ENCODE measurements at places on chromosomes 5 and 9.

DNA sequence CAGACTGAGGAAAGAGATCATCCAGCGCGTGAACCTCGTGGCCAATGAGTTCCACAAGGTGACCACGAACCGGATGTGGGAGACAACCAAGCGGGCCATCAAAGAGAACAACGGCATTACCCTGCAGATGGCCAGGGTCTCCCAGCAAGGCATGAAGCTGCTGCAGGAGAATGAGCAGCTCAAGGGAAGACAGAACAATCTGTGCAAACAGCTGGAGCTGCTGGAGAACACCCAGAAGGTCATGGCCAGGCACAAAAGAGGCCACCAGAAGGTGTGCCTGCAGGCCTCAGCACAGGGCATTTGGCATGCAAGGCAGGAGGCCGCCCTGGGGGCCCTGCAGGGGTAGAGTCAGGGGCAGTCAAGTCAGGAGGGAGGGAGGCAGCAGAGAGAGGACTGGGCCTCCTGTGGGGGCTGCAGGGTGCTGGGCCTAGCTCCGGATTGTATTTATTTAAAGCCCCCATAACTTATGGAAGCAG lies 4.2 kb downstream of the PTRH1 start:
- DNase-seq = no peak

DNA sequence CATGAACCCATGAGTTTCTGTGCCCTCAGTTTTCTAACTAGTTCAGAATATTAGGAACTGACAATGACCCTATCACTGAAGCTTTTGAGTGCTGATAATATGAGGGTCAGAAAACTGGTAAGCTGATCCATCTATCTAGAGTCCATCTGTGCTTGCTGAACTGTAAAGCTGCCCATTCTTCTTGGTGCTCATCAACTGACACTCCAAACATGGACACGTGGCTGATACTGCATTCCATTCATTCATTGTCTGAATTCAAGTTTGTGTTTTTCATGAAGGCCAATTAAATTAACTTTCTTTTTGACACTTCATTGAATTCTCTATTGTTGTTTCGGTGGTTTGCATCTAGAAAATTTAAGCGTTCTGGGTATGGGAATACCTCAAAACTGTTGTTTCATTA lies 17.6 kb downstream of the NREP start:
- no peak for DNase-seq

GRCh38 chr9:135787776-135788575 lies 86.0 kb downstream of the KCNT1 start:
- no peak for DNase-seq

DNA sequence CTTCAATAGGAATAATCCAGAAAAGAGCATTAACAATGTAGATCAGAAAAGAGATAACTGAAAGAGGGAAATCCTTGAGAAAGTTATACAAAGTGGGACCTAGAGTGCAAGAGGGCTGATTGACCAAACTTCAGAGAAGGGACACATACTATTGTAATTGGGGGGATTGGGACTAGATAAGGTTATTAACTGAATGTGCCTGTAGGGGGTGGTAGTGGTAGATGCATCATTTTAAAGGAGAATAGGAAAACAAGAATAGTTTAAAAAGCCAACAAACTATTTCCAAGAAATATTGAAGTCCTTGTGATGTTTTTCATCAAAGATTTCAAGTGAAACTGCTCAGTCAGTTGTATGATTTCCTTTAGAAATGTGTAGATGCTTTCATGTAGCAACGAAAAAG lies 468.5 kb downstream of the TAF11L14 start:
- DNase-seq = no peak

GRCh38 chr9:84368601-84369000 lies 28.0 kb upstream of the SLC28A3 start:
- no peak for DNase-seq

GRCh38 chr9:72041775-72042194 lies 18.6 kb downstream of the C9orf57 start:
- no peak for DNase-seq

GRCh38 chr9:83182071-83182470 lies 119.1 kb upstream of the RASEF start:
- no peak for DNase-seq

DNA sequence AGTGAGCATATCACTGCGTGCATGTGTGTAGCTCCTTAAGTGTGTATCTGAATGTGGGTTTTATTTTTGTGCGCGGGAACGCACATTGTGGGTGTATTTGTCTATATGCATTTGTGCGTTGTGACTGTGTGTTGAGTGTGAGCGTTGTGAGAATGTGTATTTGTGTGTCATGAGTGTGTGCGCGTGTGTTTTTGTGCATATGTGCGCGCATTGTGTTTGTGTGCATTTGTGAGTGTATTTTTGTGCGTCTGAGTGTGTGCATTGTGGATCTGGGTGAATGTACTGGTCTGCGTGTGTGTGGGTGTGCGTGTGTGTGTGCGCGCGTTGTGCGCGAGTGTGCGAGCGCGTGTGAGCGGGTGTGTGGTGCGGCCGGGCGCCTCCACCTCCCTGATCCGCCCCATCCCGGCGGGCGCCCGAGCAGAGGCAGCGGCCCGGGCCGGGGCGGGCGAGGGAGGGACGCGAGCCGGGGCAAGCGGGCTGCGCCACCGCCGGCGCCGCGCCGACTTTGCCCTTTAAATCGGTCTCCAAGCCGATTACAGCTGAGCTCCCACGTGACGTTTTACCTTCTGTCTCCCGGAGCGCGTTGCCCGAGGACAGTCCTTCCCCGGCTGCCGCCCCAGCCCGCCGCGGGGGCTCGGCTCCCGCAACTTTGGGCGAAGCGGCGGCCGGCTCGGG lies at the start of gene RASGRF2:
Gene RASGRF2 (plus strand): TSS at position 596 of the 675 bp plus-strand sequence. CDS start 376 bp downstream, outside the sequence.
- peak; percentile 50 for DNase-seq

DNA sequence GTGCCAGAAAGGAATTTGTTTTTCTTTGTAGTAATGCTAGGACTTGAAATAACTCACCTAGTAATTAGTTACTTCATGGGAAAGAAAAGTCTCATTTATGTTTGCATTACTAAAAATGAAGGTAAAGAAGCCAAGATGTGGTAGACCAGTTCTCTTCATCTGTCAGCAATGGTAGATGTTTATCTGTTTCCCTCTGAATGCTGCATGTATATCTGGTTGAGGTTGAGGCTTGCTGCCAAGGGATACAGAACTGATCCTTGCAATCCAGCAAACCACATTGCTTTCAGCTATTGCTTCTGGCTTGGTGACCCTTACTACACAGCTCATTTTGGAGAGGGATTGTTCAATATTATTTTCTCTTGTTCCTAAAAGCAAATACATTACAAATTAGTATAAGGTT lies 73.6 kb downstream of the ZNF474 start:
- no peak for DNase-seq

- DNase-seq = no peak
These were observed 171.3 kb downstream of the ACTL7B start for GRCh38 chr9:108684288-108685025.

DNA sequence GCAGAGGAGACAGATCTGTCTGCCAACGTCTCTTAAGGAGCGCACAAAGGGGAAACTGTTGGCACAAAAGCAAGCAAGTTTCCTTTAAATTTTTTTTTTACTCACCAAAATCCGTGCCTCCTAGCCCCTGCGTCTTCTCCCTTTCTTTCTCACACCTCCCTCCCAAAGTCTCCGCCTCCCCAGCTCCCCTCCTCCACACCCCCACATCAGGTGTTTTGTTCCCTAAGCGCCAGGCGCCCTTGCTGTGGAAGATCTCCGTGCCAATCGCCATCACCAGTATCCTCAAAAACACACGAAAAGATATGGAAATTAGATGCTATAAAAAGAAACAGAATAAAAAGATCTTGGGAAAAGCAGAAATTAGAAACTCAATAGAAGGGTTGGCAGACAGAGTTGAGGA lies 87.6 kb downstream of the DRD1 start:
- DNase-seq = no peak

GRCh38 chr5:132176987-132177386 lies 50.7 kb downstream of the P4HA2 start:
- no peak for DNase-seq

DNA sequence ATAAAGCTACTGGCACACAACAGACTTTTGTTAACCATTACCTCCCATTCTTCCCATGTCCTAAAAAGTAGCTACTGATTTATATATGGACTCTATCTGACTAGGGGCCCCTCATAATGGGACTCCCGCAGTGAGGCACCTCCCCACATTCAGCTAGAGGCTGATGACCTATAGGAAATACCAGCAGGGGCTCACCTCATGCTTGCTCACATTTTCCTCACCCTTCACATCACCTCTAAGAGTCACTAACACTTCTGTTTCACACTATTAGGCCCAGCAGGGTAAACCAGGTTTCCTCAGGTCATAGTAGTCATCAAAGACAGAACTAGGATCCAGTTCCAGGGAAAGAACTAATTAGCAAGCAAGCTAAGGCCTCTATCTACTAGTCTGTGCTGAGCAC lies 60.7 kb downstream of the PRELID2 start:
- DNase-seq = no peak

DNA sequence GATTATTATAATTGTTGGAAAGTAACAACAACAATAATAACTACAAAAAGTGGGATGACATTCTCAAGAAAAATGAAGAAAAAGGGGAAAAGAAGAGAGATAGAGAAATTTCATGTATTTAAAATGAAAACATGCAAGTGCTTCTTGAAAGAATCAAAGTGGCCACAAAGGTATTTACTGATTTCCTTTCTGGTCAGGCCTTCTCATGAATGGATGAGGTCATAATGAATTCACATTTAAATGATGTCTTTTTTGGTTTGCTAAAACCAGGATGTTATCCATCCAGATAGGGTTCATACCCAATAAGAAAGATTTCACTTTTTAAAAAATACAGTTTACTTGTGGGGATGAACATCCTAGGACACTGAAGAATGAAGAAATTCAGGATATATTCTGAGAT lies 446.4 kb upstream of the PTGER4 start:
- no peak for DNase-seq

DNA sequence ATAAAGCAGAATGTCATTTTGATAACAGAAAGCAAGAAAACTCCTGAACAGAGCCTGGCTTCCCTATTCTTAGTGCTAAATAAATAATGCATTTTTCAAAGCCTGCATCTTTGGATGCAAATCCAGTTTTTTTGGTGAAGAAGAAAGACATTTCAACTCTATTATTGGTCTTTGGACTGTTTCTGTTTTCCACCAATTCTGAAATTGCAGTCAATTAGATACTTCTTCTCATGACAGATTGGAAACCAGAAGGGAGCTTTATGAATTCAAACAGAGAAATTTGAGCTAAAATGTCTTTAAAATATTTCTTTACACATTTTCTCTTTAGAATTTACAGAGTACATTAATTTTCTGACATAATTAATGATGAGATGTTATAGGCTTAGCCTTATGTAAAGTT lies 189.8 kb downstream of the YTHDC2 start:
- no peak for DNase-seq

DNA sequence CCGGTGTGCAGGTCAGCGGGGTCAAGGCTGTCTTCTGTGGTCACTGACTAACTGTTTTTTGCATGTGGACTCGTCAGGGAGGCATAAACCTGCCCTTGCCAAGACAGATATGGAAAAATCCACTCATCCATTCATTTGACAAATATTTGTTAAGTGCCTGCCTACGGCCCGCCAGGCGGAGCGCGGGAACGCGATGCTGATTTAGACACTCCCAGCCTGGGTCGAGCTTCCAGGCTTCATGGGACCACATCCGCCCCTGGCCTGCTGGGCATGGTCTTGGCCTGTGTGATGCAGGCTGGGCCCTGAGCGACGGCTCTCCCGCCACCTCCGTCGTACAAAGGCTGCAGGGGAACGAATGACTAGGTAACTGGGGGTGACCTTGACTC lies 18.1 kb downstream of the MYMK start:
- DNase-seq = no peak

DNA sequence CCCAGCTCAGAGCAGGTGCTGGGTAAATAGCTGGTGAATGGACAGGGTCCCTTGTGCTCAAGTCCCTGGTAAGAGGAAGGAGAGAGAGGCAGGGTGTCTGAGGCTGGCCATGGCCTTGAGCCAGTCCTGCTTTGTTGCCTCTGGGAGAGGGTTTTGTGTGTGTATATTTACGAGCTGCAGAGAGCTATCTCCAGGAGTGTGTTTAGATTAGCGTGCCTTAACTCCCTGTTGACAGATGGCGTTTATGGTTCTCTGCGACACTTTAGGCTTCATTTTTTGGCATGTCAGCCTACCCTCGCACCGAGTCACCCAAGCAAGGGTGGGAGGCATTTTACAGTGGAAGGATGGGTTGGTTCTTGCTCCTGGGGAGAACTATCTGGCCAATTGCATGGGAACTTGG lies 22.2 kb downstream of the HMCN2 start:
- DNase-seq = no peak

All from stimulated activated CD4-positive, alpha-beta T cell treated with anti-CD3 and anti-CD28 coated beads, Interleukin-4, amount 100 ng/mL, for 4 hours (primary cell).